ENCODE measurements at places on chromosomes 3 and 15.

DNA sequence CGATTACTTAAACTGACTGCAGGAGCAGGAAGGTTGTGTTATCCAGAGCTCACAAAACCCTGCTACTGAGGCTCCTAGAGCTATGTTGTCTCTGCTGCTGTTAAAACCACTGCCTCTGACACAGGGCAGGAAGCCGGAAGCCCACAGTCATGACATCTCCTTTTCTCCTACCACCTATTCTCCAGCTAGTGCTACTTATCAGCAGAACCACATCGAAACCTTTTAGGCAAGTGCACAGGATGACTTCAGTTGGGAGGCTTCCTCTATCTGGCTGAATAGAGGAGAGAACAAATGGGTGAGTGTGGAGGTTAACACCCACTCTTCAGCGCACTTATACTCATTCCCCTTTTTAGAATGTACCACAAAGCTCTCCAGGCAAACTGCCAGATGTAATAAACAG is 638.0 kb downstream of the OTOL1 start:
- DNase-seq = no peak

- DNase-seq = no peak
Observed at GRCh38 chr3:42192334-42193200, 73.4 kb downstream of the CCK start.

DNA sequence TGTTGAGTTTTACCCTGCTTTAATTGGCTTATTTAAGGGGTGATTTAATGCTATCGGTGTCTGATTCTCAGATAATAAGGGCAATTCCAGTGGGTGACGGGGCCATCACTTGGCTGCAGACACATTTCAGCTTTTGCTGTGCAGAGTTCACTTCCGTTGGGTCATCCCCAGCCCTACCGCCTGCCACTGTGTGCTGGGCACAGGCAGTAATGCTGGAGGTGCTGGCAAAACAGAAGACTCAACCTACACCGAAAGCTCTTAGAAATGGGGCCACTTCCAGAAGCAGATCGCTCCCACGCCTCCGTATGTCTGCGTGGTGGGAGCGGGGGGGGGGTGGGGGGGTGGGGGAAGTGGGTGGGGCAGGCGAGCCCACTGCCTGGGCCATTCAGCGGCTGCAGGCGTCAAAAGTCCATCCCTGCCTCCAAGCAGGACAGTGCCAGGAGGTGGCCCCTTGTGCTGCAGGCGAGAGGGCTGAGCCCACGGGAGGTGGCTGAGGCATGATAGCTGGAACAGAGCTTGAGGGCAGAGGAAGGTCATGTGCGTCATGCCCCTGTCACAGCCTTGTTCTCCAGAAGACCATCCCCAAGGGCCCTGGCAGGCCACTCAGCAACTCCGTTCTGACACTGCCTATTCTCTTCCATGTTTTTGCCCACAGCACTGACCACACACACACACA is 128.3 kb downstream of the ATP10A start:
- no peak for DNase-seq

DNA sequence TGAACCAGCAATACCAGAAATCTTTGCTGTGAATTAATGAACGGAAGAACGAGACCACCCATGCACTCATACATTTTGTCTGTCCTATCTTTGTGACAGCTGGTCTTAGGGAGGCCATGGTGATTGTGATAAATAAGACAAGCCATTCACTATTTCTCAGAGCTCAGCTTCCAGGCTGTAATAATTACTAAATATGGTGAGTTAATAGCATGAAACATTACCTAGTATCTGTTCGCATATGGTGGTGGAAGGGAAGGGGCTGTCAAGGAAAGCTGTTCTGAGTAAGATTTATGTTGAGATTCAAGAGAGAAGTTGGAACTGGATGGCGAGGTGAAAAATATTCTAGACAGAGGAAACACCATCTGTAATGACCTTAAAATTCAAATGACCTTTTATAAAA is 719.0 kb upstream of the ZNF385D start:
- no peak for DNase-seq

GRCh38 chr15:79283252-79284048 is 928 bp downstream of the ANKRD34C start:
- DNase-seq = peak; percentile 23

- DNase-seq = peak; percentile 54
Observed at GRCh38 chr15:101641129-101641764, 10.9 kb downstream of the TM2D3 start.

- DNase-seq = no peak
Observed at GRCh38 chr15:64701482-64702184, 73.8 kb downstream of the RBPMS2 start.

- no peak for DNase-seq
Observed at GRCh38 chr3:29614954-29615353, 334.1 kb downstream of the RBMS3 start.

GRCh38 chr3:86695752-86696151 is 295.2 kb downstream of the VGLL3 start:
- no peak for DNase-seq

DNA sequence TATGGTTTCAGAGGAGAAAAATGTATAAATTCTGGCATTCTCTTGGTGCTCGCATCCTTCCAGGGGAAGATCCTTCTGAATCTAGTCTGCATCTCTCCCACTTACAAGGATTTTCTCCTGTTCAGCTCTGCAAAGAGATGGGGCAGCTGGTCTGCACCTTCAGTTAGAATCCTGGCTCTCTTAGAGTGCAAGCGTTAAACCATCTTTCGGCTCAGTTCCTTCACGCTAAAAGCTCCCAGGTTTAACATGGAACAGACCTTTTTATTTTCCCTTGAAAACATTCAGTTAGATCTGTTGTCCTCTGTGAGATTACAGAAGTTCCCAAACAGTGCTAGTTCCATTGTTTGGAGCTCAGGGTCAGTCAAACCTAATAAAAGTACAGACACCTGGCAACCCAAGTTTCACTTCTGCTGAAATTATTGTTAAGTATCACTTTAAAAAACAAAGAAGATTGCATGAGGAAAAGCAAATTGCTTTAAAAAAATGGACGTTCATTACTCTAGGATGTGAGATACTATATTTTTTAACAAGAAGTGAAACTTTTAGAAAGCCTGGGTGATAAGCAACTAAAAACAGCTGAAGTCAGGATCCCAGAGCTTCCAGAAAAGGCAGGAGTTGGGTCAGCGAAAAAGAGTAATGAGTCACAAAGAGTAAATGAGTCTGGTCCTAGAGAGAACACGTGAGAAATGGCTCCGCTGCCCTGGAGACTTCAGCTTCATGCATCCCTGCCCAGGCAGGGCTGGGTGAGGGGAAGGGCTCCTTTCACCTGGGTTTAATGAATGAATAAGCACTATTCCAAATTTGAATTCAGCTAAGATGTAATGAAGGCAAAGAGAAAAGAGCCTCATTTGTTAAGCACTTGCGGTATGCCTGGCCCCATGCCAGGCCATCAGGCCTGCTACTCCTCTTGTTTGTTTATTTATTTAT is 63.3 kb downstream of the ABTB1 start:
- DNase-seq = no peak

DNA sequence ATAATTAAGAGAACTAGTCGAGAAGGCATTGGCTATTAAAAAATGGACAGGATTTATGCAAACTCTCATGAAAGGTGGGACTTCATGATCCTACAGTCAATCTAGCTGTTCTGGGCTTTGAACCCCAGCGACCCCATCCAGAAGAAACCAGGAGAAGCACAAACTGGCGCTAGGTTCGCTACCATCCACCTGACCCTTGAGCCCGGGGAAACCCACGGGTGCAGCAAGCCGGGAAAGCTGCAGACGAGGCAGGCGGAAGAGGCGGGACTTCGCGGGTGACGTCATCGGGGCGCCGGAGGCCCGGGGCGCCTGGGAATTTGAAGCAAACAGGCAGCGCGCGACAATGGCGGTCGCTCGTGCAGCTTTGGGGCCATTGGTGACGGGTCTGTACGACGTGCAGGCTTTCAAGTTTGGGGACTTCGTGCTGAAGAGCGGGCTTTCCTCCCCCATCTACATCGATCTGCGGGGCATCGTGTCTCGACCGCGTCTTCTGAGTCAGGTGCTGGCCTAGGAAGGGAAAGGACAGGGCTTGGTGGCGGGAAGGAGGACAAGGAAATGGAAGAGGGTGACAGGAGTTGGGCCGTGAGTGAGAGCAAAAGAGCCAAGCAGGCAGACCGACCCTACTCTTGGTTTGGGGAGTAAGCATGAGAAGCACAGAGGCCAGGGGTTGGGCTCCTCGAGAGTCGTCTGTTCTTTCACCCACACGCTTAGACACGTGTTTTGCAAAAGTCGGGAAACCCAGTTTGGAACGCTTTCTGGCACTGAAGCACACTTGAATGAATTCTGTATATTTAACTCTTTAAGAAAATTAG is at the start of gene UMPS:
UMPS (plus strand) TSS at position 324 of the 812 bp plus-strand sequence; CDS start at position 344, 20 bp downstream.
- DNase-seq = peak; percentile 71

- no peak for DNase-seq
Observed at GRCh38 chr3:189517981-189518380, 113.2 kb upstream of the TP63 start.

GRCh38 chr3:168645180-168645579 is 549.5 kb upstream of the GOLIM4 start:
- no peak for DNase-seq

DNA sequence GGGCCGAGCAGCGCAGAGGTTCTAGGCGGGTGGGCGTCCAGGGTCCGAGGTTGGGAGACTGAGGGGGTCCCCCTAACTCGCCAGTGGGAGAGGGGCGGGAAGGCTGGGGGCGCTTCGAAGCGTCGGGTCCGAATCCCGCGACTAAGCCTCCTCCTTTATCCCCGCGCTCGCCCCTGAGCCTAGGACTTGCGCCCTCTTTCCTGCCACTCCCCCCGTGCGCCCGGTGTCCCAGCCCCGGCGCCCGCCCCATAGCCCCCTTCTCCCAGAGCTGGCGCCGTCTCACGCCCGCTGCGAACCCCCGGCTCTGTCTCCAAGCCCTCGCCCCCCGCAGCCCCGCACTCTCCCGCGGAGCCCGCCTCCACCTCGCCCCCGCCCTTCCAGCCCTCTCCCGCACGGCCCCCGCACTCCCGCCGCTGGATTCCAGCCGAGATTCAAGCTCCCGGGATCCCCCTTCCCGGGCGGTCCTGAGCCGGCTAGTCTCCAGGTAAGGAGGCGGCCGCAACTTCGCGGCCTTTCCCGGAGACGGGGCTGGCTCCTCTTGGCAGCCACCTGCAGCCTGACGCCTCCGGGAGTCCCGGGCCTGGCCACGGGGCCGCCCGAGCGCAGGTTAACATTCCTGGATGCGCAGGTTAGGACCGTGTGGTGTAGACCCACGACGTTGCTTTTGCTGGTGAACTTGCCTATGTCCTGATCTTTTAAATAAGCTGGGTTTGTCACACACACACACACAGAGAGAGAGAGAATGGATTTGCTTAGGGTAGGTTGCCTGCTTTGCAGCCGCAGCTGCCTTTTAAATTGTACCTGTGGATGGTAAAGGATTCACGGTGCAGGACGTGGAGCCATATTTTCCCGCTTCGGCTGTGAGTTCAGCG is 563 bp downstream of the PXYLP1 start:
- peak; percentile 39 for DNase-seq
